Type B pancreatic cell (in vitro differentiated cells): ENCODE measurements at places on chromosomes 1 and 21. TPM values are rescaled to one million over a fixed set of nuclear protein-coding genes. Genes with fewer than 3 reads are reported as not detected.
A peak's percentile ranks its signal among the peaks of the same experiment; 100 is the strongest.

Gene PTPN14
- total RNA-seq, result 29.2 and 32.3 TPM in 2 replicates

Gene LCE2C
- total RNA-seq, result not detected in 2 replicates

Gene RAB7B
- 0.26 and 0.82 TPM in 2 replicates for total RNA-seq

Gene USP25
- 49.9 and 52.0 TPM in 2 replicates for total RNA-seq

Gene LRRC38
- total RNA-seq, result 1.0 and 2.6 TPM in 2 replicates

GRCh38 chr1:43987159-43987902, 4.1 kb upstream of the CCDC24 start:
- DNase-seq, result no peak

DNA sequence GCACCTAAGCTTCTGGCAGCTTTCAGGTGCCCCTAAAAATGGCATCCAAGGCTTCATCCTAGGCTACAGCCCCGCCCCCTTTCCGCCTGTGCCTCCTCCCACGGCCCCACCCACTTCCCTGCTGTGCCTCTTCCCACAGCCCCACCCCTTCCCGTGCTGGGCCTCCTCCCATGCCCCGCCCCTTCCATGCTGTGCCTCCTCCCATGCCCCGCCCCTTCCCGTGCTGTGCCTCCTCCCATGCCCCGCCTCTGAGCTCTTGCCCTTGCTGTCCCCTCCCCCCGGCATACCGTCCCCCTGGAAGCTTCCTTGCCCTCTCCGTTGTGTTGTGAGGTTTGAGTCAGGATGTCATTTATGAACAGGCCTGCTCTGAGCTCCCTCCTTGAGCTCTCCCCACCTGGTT, 228.5 kb upstream of the AJAP1 start:
- DNase-seq, result no peak

GRCh38 chr1:150974580-150975478, at the start of gene CERS2:
TSS of gene CERS2 (minus strand) at chr1:150974835. CDS start at chr1:150969090, 5,745 bp downstream.
- peak; percentile 88 for DNase-seq

DNA sequence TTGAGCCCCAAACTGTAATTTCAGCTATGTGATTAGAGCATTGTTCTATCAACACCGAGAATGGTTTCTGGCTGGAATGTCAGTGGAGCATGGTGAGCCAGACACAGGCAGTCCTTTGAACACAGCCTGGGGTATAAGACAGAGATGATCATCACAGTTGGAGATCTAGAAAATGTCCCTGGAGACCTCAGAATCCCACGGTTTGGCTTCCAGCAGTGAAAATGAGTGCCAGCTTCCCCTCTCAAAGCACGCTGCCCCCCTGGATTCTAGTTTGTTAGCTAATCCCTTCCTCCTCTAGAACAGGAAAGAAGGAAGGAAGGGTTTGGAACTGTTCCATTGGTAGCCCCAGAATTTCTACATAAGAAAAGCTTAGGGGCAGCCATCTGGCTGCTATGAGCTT, 59.9 kb upstream of the JAK1 start:
- no peak for DNase-seq

DNA sequence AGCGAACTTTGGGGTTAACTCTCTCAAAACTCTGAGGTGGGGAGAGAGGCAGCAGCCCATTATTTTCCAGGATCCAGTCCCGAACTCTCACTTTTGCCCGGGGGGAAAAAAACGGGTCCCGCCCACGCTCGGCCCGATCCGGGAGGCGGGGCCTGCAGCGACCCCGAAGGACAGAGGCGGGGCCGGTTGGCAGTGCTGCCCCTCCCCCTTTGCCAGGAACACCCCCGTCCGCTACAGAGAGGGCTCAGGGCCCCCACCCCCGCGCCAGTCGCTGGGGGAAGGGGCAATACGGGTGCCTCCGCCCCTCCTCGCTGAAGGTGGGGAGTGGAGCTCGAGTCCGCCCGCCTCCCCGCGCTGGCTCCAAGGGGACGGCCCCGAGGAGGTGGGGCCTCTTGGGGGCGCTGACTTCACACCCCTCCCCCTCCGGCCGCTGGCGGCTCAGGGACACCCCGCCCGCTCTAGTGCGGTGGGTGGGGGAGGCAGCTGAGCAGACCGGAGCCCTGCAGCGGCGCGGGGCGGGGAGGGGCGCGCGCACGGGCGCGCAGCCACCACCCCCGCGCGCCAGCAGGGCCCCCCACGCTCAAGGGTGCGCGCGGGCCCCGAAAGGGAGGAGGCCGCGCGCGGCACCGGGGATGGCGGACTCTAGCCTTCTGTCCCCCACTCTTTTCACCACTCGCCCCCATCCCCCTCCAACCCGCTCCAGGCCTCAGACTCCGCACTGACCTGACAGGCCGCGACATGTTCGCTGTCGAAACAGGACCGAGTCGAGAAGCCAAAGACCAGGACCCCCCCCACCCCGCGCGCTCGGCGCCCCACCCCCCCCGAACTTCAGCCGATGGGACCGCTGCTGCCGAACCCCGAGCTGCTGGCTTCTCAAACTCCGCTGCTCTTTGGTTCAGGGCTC, 496 bp downstream of the NUCKS1 start:
- DNase-seq, result peak; percentile 97

- DNase-seq, result peak; percentile 83
Observed at GRCh38 chr1:159900086-159900680, at the start of gene CFAP45. TSS of gene CFAP45 (minus strand) at chr1:159900165. CDS start at chr1:159900098, 67 bp downstream.

GRCh38 chr1:238252033-238252802, 361.5 kb upstream of the ZP4 start:
- DNase-seq, result no peak

DNA sequence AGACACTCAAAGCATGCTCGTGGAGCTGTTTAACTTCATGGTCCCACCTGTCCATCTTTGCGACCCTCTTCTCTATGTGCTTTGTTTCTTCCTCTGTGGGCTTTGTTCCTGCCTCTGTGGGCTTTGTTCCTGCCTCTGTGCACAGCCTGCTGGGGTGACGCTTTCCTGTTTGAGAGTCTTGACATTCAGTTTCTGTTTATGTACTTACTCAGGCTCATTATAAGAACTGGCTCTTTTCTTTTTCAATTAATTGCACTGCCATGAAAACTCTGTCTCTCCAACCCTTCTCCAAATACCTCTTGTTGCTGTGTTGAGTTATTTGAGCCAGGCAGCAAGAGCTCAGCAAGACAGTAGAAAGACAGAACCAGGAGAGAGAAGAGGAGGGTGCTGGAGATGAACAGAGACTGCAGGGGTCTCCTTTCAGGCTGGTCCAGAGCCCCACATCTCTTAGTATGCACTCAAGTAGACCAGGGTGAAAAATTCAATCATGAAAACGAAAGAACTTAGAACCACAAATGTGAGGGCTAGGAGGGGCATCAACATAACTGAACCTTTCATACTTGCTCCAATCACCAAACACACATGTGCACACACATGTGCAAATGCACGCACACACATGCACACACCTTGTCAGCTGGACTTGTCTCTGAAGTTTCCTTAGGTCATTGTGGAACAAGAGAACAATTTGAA, 88.3 kb upstream of the SGIP1 start:
- DNase-seq, result no peak

DNA sequence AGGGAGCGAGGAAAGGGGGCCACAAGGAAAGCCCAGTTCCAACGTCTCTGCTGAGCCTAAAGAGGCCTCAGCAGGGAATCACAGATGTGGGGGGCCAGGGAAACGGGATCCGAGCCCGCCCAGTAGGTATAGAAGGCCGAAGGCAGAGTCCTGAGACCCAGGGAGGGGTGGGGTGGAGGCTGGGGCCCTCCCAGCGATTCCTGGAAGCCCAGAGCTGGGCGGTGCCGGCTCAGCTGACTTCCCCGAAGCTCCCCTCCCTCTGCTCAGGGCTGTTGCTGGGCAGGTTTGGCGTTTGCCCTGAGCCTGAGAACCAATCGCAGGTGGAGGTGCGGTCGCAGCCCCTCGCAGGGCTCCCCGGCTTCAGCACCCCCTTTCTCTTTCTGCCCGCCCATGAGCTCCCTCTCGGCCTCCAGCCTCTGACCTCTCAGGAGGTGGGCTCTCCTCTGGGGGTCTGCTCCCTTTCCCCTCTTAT, 12.8 kb downstream of the ADAMTSL4 start:
- DNase-seq, result peak; percentile 90
